SK-N-DZ (cell line): ENCODE measurements at places on chromosomes 7 and 10.

DNA sequence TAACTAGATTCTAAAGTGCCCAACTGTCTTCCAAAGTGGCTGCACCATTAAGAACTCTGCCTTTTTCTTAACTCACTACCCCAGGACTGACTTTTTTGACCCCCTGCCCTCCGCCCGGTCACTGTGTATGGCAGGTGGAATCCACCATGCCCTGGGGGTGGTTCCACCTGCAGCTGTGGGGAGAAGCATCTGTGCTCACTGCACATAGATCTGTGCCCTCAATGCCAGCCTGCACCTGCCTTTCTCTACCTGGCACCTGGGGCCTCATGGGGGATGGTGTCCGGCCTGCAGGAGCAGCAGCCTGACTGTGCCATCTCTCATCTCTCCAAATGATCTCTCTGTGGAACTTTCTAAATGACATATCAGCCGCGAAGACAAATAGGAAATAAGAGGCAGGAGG lies 353.5 kb downstream of the PAXIP1 start:
- no peak for DNase-seq

DNA sequence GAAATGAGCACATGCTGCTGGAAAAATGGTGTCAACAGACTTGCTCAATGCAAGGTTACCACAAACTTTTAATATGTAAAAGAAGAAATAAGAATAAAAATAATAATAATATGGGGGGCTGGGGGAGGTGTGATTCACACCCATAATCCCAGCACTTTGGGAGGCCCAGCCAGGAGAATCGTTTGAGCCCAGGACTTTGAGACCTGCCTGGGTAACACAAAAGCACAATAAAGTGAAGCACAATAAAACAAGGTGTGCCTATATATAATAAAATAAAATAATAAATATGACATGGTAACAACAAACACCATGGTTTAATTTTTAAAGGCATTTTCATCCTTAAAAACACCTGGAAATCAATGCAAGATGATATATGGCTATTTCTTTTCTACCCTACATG lies 25.1 kb downstream of the EIF3A start:
- no peak for DNase-seq

- DNase-seq = no peak
These were observed 196.5 kb downstream of the ADK start for GRCh38 chr10:74347522-74347921.

DNA sequence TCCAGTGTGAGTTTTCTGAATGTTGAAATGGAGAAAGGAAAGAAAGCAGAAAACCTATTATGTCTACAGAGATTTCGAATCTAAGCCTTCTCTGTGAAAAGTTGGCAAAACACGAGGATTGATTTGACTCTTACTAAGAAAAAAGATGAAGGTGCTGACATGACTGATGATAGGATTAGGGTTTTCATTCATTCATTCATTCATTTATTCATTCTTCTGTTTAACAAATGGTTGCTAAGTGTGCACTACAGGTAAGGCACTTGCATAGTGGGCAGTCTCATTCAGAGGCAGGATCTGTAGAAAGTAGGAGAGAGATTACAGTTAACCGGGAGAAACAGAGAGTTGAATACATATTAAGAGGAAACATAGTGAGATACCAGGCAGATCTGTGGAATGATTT lies 137.1 kb downstream of the ZNF365 start:
- DNase-seq = no peak

DNA sequence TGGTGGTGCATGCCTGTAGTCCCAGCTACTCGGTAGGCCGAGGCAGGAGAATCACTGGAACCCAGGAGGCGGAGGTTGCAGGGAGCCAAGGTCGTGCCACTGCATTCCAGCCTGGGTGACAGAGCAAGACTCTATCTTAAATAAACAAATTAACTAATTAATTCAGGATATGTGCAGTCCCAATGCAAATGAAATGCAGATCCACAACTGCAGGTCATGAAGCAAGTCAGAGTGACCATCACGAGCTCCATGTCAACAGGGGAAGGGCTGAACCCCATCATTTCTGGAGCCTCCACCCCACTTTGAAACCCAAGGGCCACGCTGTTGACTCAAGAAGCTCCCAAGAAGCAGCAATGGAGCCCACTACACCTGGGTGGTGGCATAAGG lies 115.4 kb downstream of the LARP4B start:
- no peak for DNase-seq

GRCh38 chr7:154332811-154333580 lies 280.8 kb downstream of the DPP6 start:
- DNase-seq = peak; percentile 45

GRCh38 chr7:129240119-129240820 lies 15.4 kb downstream of the AHCYL2 start:
- no peak for DNase-seq

DNA sequence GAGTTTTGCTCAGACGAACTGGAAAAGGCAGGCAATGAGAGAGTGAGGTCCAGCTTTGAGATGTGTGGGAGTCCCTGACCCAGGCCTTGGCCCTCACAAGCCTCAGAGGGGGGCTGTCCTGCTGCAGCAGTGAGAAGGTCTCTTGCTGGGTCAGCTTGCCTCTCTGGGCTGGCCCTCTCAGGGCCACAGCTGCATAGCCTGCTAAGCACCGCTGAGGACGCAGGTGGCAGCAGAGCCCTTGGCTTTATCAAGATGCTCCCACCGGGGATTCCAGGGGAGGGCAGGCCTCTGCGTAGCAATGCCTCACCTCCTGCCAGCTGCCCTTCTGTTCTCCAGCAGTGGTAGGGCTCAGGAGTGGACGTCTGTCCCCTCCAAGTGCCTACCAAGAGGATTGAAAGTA lies 128.7 kb downstream of the COBL start:
- peak; percentile 17 for DNase-seq

DNA sequence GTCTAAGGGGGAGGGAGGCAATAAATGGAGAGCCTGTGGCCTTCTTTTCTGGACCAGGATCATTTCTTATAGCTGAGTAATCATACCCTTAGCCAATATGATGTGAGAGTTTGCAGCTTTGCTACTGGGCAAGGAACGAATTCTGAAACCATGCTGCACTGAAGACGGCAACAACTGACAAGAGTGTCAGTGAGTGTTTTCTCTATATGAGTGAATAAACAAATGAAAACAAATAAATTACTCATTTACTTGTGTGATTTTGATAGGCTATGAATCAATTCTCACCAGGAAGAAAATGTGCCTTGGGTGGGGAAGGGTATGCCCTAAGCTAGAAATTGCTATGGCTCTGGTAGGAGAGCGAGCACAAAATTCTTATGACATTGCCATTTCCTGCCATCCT lies 79.4 kb upstream of the LRRN3 start:
- no peak for DNase-seq

DNA sequence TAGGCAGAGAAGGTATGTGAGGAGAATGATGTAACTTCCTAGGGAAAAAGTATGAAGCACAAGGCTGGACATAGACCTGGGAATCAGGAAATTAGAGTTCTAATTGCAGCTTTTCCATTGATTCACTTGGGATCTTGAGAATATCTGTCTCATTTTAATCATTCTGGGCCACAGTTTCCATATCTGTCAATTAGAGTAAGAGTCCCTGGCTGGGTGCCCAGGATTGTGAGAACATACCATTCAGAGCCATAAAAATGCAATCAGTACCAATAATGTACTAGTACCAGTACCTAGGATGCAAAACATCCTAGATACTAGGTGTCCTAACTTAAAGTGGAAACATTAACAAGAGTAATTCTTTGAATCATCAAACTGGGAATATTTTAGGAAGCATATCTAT lies 29.6 kb downstream of the CAV1 start:
- no peak for DNase-seq

DNA sequence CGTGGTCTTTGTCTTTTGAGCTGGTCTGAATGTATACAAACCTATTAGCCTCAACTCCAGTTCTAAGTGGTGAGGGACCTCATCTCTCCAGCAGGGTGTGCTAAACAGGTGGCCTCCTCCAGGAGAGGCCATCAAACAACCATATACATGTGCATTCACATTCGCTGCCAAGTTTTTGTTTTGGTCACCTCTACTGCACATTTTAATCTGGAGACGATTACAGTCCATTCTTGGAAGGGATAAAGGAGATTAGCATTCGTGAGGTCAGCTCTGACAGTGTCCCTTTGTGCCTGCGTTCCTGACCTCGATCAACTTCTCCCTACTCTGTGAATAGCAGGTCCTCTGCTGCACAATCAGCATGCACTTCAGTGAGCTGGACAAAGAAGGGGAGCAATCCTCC lies 60.8 kb downstream of the RHOBTB1 start:
- DNase-seq = peak; percentile 27

- DNase-seq = no peak
These were observed 1.2 kb downstream of the GRIFIN start for GRCh38 chr7:2474813-2475677.

DNA sequence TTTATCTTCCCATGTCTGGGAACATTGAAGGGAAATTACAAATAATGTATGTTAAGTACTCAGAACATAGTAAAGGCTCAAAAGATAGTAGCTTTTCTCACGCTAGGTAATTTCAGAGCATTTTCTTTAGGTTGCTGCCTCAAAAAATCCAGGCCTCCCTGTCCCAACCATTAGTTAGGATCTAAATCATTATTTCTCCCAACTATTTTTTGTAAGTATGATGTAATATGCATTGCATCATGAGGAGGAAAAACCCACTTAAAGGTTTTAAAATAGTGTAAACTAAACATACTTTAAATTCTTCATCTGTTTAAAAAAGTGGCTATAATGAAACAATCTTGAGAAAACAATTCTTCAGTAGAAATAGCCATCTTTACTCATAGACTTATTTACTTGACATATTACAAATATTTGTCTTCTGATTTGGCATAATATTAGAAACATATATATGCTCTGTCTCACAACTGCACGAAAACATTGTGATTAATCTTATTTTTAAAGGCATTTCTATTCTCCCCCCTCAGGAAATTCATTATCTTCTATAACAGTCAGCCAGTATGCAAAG lies 329.3 kb downstream of the ELMO1 start:
- no peak for DNase-seq

- DNase-seq = no peak
These were observed 92.6 kb downstream of the UNCX start for GRCh38 chr7:1325246-1325645.

DNA sequence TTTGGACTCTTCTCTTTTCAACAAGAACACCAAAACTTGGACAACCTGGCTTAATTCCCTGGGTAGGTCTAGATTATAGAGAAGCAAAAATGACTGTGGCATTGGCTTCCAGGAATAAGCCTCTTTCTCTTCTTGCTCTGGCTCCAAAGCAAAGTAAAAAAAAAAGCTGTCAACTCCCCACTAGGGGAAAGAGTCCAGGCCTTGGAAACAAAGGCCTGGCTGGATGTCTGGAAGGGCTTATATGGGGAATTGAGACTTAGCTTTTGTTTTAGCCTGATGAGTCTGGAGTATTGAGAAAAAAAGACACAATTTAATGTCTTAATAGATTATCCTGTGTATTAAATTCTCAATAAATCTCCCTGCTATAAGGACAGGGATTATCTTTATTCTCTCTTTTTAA lies 300.6 kb downstream of the SORCS3 start:
- DNase-seq = no peak

- no peak for DNase-seq
These were observed 132.7 kb downstream of the SH3PXD2A start for GRCh38 chr10:103722632-103723031.

GRCh38 chr7:22725585-22725984 lies 1.4 kb upstream of the IL6 start:
- DNase-seq = no peak

GRCh38 chr7:101084865-101085161 lies 468 bp upstream of the TRIM56 start:
- DNase-seq = no peak

DNA sequence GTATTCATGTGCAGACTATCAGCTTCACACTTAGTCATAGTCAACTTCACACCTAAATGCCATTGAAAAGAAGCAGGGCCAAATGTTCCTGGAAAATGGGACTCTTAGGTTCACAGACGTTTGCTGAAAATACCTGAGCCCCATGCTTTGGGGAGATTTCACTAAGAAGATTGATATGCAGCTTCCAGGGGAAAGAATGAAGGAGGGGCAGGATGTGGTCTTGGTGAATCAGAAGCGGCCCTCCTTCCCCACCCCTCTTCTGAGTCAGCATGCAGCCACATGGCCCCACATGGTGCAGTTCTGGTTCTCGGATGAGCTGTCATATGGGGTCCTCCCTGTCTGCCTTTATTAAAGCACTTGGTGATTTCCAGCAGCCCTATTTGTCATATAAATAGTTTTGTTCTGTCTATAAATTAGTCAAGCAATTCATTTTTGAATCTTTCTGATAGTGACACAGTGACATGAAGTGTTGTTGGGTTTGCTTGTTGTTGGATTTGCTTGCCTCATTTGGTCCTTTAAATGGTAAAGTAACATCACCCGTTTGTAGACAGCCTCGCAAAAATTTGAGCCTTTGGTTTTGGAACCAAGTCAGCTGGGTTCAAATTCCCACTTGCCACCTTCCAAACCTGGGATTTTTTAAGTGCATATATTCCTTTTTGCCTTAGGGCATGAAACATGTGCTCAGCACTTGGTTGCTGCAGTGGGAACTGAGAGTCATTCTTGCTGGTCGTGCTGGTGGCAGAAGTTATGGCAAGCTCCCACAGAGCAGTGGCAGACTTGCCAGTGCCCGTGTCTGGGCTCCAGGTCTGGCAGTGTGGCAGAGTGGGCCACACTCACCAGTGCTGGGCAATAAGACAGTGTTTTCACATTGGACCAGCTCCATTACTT lies 68.1 kb upstream of the CDK6 start:
- DNase-seq = no peak

DNA sequence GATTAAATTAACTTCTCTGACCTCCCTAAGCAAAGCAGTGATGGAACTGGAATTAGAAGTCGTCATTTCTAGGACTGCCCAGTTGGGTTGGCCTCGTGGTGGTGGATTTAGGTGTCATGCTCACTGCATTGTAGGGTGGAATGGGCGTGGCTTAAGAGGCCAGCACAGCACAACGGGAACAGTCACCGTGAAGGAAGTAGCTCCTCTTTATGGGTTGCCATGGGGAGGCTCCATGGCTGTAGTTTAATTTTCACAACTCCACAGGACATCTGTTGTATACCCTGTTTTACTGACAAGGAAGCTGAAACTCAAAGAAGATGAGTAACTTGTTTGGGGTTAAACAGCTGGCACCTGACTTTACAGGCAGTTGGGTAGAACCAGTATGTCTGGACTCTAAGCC lies 208.3 kb downstream of the CELF2 start:
- DNase-seq = no peak

DNA sequence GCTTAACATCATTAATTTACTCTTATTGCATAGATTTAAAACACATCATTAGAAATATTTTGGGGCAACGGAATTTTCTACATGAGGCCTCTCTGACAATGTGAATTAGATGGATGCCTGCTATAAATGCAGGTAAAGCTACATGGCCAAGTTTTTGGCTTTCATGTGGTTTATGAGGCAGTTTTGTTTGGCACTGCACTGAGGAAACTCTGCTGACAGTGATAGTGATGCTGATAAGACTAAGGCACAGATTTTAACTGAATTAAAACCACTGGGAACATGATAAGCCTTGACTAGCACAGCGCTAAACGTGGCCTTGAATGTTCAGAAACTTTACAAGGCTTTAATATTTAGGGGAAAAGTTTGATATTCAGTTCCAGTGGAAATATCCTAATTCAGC lies 114.3 kb upstream of the NOBOX start:
- no peak for DNase-seq

DNA sequence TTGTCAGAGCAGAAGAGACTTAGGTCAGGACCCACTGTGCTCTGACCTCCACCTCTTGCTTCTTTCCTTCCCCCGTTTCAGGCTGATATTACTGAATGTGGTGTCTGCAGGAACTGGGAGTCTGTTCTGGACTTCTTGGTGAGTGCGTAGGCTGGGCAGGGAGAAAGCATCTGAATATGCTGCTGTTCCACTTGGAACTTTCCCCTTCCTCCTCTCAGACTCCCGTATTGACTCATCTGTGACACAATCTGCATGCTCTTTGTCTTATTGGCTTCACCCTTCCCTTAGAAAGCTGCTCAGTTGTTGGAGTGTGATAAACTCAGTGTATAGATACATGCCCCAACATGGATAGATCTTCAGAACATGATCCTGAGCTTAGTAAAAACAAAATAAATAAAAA lies 137.6 kb upstream of the HABP2 start:
- no peak for DNase-seq
